ENCODE measurements at places on chromosomes 5 and 9.
A peak's percentile ranks its signal among the peaks of the same experiment; 100 is the strongest.

DNA sequence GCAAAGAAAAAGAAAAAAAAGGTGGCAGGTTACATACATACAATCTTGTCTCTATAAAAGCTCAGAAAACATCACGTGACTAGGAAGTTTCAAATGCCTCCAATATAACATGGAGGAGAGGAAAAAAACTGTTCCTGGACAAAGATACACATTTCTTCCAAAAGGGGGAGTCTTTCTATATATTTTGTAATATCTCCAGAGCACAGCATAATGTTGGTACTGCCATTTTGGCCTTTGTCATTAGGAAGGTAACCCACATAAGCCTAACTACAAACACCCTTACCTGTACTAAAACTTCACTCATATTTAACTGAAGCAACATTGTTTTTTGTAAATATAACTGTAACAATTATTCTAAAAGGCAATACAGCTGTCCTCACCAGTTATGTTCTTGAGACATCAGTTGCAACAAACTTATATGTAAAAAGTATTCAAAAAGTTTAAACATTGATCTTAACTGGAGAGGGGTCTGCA is 1.2 kb upstream of the BTF3 start:
- DNase-seq = peak; percentile 73

DNA sequence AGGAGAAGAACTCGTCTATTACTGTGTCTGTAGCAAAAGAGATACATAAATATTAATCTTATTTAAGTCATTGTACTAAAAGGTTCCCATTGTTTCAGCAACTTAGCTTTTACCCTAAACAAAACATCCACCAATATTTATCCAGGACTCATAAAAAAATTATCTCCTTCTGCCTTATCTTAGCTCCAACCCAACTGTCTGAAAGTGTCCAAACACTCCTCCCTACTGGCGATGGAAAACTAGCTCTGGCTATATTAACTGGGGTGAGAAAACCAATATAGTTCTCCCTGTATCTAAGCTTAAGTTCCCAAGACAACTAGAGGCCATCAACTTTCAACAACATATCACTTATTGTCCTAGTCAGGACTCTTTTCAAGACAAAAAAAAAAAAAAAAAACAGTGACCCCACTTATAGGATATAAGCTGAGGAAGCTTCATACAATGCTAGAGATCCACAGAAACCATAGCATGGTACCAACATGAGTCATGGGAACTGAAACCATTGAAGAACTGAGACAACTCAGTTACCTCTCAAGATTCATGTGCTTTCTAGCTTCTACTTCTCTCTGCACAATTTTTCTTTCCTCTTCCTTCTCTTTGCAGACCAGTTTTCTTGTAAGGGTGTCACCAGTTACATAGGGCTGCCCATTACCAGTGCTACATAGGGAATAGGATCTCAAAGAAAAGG is 150.7 kb upstream of the RASA1 start:
- peak; percentile 70 for DNase-seq

- no peak for DNase-seq
These were observed 677.0 kb upstream of the KLF4 start for GRCh38 chr9:108166519-108166918.

- no peak for DNase-seq
These were observed 303.8 kb downstream of the EDIL3 start for GRCh38 chr5:84080908-84081307.

DNA sequence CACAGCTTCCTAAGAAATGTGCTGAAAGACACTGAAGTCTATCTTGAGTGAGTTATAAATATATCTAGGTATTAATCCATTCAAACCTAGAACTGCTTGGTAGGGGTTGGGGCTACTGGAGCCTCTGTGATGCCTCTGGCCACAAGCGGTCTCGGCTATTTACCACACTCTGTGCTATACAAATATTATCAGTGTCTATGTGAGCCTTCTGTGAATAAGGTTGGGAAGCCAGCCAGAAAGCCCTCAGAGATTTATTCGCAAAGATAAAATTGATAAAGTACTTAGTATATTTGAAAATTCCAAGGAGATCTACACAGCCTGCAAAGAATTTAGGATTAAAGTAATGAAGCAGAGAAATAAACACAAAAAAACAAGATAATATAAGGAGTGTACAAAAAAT is 41.4 kb downstream of the LIFR start:
- DNase-seq = no peak
